EL (cell line): ENCODE measurements at places on chromosomes 7 and 10.
A peak's percentile ranks its signal among the peaks of the same experiment; 100 is the strongest.

GRCh38 chr7:80869821-80870751 is 48.8 kb downstream of the SEMA3C start:
- no peak for DNase-seq

DNA sequence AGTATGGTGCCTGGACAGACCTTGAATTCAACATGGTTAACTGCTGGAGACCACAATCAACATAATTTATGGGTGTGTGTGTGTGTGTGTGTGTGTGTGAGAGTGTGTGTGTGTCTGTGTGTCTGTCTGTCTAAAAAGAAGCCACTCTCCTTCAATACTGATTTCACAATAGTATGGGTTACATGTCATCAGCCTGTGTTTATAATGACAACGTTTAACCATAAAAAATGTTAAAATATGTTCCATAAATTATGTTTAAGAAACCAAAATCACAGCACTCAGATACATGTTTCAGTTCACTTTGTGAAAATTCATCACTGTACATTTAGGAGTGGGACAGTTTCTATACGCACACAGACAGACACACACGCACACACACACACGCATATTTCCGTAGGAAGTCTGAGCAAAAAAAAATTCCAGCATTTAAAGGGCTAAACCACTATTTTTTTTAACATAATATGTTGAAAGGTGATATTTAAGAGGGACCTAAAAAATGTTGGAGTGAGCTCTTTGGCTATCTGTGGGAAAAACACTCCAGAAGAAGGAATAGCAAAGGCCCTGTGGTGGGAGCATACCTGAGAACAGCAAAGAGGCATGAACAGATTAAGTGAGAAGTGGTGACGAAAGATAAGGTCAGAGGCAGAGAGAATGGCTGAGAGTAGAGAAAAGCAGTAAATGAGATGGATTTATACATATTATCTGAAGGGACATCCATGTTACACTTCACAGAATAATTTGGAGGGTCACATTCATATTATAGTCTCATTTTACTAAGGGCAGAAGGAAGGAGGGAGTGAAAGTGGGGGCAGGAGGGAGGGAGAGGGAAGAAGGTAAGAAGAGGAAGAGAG is 10.9 kb downstream of the PDZD8 start:
- DNase-seq = peak; percentile 37

- DNase-seq = no peak
Observed at GRCh38 chr7:311131-311680, 21.2 kb downstream of the FOXL3 start.

DNA sequence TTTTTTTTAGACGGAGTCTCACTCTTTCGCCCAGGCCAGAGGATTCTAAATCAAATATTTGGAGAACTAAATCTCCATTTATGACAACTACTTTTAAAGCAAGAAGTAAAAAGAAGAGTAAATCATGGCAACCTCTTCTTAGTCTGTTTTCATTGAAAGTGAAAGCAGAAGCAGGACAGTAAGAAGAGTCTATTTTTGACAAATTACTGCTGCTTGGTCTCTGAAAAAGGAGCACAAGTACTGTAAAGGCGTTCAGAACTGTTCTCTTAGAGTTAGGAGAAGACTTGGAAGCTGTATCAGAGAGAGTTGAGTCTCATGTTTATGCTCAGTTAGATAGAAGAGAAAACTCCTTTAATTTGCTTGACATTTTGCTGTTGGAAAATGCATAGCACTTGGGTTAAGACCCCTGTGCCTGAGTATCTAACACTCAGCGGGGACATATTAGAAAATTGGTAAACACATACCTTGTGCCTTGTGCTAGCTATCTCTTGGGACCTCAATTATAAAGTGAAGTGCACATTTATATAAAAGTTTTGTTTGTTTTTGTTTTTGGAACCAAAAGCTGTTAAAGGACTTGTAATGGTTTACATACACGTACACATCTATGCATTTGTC is 433.0 kb downstream of the ANKRD7 start:
- no peak for DNase-seq

- DNase-seq = no peak
Observed at GRCh38 chr7:68706291-68706690, 892.0 kb upstream of the AUTS2 start.

GRCh38 chr7:38321515-38321944 is 48.1 kb upstream of the TARP start:
- DNase-seq = peak; percentile 71

DNA sequence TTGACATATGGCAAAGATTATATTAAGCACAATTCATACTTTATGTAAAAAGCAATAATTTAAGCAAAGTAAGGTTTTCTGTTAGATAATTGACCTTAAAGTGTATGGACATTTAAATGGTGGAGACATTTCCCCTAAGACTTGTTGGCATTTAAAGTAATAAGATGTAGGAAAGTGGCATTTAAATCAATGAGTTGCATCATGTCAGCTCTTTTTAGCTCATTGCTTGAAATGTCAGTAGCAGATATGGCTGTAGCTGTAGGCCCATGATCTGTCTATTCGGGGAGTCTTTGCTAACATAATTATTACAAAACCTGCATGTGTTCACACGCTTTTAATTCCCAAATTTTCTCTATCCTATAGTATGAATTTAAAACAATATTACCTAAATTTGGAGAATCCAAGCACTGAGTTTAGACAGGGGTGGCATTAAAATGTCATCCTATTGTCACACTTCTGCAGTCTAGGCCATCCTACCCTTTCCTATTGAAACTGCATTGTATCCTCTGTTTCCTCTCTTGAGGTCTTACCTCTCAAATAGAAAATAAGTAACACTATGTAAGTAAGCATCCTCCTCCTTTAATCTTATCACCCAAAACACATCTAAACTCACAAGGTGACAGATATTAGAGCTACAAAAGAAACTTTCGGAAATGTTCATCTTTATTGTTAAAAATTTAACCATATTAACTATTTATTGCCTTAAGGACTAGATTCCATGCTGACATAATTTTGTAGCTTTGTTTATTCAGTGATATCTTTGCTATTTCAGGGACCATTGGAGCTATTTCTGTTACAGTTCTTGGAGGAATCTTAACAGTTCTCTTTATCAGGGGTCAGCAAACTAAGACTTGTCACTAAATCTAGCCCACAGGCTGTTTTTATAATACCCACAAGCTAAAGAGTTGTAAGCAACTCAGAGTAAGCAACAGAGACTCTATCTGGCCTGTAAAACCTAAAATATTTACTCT is 91.2 kb downstream of the LCOR start:
- DNase-seq = no peak

DNA sequence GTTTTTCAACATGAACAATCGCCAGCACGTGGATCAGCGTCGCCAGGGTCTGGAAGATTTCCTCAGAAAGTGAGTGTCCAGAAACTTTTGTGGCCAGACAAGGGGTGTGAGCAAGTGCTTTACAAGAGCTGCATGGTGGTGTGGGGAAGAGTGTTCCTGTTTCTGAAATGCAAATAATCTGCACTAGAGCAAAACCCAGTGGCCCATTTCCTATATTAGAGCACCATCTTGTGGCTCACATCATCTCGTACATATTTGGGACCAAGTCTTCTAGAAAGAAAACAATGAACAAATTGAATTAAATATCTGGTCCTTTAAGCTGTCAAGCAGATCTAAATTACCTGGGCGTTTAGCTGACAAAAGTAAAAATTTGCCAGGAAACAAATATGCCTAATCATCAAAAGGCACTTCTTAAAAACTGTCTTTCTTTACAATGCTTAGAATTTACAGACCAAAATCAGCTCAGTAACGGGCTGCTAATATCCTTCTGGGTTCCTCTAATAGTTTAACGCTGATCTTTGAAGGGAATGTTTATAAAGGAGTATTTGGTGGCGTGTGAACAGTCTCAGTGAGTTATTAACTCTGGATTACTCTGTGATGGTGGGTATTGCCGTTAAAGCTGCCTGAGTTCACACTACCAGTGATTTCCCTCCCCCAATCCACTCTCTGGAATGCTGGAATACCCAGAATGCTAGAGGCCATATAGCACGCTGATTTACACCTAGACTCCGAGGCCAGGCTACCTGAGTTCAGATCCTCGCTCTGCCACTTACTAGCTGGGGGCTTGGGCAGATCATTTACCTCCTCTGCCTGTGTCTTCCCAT is 73.6 kb downstream of the SNX10 start:
- peak; percentile 66 for DNase-seq

DNA sequence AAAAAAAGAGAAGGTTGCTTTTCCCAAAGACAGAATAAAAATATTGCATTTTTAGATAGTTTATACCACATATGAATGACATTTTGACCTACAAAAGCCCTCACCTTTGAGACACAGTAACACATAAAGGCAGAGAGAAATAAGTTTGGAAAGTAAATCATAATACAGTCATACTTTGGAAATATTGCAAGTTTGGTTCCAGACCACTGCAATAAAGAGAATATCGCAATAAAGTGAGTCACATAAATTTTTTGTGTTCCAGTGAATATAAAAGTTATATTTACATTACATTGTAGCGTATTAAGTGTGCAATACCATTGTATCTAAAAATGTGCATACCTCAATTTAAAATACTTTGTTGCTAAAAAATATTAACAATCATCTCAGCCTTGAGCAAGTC is 40.3 kb downstream of the CCDC71L start:
- DNase-seq = no peak

DNA sequence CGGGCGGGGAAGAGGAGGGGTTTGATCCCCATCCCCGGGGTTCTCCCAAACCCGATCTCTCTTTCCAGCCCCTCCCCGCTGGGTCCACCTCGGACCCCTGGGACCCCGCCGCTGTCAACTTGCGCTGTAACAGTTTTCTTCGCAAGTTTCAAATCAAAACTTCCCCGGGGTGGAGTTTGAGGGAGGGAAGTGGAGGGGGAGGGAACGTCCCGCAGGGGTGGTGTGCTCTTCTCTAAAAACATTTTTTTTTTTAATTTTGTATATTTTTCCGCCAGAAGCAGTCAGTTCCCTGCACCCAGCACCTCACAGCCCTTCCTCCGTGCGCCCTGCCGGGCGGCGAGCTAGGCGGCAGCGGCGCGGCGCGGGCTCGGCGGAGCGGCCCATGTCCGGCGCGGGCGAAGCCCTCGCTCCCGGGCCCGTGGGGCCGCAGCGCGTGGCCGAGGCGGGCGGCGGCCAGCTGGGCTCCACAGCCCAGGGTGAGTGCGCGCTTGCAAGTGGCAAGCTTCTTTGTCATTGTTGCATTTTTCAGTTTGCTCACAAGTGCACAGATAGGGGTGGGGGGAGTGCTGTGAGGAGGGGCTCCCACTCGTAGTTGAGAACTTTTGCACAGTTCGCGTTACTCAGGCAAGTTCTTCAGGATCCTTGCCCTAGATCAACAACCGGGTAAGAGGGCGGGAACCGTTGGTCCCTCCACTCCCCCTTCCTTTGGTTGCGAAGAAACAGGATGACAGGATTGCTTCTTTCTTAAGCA is 933 bp downstream of the MDFIC start:
- DNase-seq = peak; percentile 70

- no peak for DNase-seq
Observed at GRCh38 chr10:1395025-1395480, 338.9 kb downstream of the WDR37 start.

DNA sequence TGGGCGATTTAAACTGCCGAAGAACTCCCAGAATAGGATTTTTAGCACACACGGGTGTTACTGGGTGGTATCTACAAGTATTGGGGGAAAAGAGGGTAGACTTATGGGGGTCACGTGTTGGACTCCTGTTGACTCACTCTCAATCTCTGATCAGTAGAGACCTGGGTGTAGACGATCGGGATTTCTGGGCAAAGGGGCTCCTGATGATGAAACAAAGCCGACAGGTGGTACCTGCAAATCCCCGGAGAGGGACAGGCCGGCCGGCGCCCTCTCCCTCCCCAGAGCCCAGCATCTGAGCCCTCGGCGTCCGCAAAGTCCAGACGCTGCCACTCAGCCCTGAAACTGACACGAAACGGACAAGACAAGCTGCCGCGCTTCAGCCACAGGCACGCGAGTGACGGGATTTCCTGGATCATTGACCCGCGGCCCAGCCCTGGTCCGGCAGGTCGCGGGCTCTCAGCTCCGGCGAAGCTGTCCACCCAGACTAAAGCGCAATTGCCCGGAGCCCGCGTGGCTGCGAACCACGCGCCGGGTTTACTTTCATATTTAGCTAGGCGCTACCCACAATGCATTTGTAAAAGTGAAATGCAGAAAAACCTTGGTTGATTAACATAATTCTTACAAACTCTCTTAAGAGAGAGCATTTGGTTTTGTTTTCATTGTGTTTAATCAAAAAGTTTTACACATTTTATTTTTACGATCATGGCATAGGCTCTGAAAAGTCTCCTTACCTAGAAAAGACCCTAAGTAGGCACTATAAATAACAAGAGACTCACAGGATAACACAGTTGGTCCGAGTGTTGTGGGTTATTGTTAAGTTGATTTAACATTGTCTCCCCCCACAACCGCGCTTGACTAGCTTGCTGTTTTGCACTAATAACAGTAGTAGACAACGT is 56.9 kb upstream of the EZH2 start:
- DNase-seq = peak; percentile 81

DNA sequence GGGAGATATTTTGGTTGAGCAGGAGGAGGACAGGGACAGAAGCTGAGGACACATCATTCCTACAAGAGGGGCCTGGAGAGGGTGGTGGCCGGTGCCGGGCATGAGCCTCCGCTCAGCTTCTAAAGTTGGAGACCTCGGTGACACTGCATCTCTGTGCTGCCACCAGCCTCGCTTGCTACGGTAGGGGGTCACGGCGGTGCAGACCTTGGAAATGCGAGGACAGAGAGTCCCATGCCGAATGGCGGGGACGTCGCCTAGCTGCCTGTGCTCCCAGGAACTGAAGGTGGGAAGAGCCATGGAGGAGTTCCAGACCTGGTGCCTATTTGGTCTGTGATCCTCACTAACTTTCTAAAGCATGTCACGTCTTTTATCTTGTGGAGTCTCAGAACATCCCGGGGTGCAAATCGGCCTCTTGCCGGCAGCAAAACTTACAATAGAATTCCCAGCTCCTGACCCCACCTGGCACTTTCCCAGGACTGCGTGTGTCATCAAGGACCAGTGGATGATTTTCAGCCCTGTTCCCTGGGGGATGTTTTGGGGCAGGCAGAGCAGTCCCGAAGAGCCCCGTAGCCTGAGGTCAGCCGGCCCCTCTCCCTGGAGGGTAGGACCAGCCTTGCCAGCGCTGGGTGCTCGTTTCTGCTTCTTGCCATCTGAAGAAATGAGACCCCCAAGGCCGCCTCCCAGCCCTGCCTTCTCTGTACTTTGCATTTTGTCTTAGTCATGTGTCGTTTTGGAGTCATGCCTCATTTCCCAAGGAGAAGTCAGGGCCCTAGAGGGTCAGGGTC is 205.8 kb upstream of the SHH start:
- DNase-seq = no peak

DNA sequence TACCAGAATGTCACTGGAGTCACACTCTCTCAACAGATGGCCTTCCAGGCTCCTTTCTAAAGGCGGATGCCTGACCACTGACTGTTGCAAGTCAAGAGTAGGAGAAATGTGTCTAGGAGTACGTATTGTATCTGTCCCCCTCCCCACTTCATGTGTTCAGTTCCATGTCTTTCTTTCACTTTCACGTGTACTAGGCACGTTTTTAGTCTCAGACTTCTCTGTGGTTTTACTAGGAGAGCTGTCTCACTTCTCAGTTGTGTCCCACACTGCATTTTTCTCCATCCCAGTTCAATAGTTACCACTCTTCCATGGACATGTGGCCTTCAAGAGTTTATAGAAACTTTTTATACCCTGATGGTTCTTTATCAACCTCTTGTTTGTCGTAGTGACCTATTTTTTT is 893.0 kb downstream of the NRG3 start:
- no peak for DNase-seq

- no peak for DNase-seq
Observed at GRCh38 chr7:117830422-117830954, 42.8 kb downstream of the CTTNBP2 start.

- no peak for DNase-seq
Observed at GRCh38 chr7:155850001-155850436, 37.8 kb upstream of the SHH start.
